ENCODE measurements at places on chromosomes 2 and 18.

- no peak for DNase-seq
These were observed 1.5 kb downstream of the SLC39A10 start for GRCh38 chr2:195658541-195658890.

DNA sequence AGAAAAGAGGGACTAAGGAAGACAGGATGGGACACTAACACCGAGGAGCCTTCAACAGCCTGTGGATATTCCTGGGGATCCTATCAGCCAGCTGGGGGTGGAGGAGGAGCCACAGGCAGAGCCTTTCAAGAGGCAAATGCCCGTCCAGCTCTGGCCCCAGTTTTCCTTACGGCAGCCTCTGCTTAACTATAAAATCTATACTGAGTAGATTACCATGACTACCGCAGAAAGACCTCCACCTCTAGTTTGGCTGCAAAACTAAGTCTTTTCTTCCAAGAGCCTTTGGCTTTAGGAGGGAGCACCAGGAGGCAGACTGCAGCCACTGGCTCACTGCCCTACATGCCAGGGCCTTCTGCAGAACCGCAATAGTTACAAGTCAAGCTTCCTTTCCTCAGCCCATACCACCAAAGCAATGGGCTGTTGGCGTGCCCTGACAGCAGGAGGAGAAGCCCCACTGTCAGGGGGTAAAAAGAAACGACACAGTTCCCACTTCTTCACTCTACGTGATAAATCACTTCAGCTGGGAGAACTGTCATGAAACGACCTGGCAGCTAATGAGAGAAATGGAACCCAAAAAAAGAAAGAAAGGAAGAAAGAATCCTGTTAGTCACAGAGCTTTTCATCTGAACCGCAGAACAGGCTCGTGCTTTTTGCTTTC, 25.1 kb upstream of the CREB1 start:
- DNase-seq = no peak

DNA sequence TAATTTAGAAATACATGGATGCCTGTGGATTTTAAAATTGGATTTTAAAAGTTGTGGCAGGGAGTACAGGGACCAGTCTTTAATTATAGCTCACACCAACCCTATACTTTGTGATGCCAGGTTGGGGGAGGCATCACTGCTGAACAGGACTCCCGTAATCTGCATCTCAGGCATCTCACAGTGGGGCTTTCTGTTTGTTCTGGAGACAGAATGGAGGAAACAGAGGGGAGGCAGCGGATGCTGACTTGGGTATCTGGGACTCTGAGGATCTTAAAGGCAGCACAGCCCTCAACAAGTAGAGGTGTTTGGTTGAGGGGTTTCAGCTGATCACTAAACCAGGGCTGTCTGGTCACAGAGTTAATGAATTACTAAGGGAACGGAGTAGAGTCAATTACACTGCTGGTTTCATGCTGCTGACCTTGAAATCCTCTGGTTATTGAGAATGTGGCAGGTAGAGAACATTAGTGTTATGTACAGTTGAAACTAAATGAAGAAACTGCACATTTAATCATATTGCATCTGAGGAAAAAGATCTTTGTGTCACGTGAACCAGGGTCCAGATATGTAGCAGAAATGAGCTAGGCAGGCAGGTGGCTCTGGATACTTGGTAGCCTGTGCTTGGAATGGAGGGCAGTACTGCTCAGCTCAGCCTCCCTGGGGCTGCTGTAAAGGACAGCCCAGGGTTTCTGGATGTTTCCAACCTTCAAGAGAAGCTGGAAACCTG, 40.3 kb downstream of the FHOD3 start:
- no peak for DNase-seq

- no peak for DNase-seq
These were observed 35.3 kb downstream of the CPS1 start for GRCh38 chr2:210591663-210592062.

DNA sequence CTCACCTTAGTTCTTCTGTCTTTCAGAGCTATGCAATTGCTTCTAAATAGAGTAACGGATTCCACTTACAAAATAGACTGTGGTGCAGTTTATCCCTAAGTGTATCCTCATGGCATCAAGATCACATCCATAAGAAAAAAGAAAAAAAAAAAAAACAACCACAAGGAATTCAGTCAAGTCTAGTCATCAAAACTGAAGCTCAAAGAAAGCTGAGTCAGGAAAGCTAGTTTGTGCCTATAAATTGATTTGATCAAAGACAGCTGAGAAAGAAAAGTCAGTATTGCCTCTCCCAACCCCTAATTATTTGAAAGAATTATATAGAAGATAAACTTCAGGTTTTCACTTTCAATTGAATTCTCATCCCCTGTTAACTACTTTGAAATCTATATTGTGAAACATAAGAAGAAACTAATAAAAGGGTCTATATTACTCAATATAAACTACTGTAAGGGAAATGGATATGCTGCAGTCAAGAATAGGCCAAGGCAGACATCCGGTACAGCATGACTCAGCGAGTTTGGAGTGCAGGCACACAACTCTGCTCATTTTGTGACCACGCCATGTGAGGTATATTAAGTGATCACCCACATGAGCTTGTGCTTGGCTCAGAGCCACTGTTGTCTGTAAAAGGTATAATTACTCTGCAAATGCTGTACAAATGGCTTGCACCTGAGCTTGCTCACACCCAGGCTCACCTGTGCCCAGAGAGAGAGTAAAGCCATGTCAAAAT, 568.1 kb upstream of the CRIM1 start:
- DNase-seq = no peak

DNA sequence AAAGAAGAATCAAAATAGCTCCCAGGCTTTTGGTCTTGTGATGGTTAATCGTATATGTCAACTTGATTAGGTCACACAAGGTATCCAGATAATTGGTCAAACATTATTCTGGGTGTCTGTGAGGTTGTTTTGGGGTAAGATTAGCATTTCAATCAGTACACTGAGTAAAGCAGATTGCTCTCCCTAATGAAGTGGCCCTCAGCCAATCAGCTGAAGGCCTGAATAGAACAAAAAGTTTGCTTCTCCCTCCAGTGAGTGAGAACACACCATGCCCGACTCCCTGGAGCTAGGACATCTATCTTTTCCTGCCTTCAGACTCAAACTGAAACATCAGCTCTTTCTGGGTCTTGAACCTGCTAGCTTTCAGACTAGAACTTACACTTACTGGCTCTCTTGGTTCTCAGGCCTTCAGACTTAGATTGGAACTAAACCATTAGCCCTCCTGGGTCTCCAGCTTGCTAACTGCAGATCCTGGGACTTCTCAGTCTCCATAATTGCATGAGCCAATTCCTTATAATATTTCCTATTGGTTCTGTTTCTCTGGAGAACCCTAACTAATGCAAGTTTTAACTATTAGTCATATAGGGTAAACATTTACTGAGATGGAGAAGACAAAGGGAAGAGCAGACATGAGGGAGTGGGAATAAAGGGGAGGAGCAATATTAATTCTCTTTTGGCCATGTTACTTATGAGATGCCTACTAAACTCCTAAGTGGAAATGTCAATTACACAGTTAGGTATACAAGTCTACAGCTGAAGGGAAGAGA, 25.5 kb downstream of the LNPK start:
- DNase-seq = no peak

DNA sequence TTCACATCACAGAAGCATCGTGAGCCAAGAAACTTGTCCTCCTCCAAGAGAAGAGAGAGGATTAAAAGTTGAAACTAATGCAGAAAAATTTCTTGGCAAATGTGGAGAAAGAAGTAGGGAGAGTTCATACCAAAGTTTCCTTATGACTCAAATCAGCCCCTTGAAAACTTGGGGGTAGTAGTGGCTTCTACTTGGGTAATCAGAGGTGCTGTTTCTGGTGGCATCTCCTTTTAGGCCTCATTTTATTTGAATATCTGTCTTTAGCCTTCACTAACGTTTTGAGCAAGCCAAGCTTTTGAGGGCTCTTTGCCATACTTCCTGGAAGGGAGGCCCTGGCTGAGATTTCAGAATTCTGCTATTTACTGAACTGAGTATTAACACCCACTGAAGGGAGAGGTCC, 515.3 kb upstream of the MEX3C start:
- DNase-seq = no peak

- no peak for DNase-seq
These were observed 233.4 kb upstream of the COPS8 start for GRCh38 chr2:236852100-236852976.

DNA sequence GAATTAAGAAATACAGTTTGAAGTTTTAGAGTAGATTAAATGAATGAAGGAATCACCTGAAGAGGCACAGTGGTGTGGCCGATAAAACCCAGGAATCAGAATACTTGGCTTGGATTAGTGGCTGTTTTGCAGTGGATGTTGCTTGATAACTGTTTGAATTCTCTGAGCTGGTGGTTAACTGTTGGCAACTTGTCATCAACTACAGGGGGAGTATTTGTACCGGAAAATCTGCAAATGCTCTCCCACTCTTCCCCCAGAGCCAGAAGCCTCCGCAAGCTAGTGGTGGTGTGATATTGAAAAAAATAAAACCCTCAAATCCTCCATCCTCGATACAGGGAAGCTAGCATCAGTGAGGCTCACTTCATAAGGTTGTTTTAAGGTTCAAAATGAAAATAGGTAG, 326.7 kb downstream of the DPP10 start:
- no peak for DNase-seq

DNA sequence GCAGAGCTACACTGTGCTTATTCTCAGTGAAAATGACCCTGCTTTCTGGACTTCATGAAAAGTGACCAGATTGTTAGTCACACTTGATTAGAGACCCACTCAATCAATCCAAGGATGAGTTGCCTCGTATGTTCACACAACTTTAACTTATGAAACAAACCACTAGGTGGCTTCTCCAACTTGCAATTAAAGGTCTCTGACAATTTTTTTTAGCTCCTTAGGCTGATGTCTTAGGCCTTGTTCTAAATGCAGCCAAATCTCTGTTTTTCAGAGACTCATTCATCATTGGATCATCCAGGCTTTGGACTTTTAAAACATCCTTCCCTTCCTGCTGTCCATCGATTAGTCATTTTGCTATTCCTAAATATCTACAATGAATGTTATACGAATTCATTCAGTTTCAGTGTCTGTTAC, 63.4 kb downstream of the MREG start:
- DNase-seq = no peak

DNA sequence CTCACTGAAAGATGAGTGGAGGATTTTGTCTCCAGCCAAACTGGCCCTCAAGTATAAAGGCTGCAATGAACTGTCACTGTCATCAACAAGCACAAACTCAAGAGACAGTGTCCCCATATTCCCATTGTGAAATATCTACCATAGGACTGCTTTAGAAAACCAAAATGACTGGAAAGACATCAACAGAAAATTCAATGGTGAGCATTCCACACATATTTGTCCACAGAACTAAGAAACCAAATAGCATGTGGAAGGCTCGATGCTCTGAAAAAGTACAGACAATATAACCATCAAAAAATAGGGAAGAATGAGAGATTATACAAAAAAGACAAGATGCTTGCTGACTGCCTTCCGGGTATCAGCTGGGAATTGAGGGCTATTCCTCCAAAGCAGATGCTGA, 37.6 kb downstream of the TGFBRAP1 start:
- DNase-seq = no peak

DNA sequence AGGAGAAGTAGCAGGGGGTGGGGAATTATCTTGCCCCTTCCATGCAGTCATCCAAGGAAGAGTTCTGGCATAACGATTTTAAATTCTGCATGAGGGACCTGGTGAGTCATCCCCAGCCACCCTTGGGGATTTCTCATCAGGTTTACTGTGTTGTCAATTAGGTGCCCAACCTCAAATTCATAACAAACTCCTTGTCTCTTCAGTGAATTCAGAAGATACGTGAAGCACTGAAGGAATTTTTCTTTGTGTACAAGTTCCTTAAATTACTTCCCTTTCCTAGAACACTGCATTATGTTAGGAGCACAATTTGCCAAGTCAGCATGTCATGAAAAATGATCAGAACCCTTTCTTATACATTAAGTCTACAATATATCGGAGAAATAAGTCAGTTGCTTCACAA, 70.8 kb upstream of the NOSTRIN start:
- DNase-seq = no peak

DNA sequence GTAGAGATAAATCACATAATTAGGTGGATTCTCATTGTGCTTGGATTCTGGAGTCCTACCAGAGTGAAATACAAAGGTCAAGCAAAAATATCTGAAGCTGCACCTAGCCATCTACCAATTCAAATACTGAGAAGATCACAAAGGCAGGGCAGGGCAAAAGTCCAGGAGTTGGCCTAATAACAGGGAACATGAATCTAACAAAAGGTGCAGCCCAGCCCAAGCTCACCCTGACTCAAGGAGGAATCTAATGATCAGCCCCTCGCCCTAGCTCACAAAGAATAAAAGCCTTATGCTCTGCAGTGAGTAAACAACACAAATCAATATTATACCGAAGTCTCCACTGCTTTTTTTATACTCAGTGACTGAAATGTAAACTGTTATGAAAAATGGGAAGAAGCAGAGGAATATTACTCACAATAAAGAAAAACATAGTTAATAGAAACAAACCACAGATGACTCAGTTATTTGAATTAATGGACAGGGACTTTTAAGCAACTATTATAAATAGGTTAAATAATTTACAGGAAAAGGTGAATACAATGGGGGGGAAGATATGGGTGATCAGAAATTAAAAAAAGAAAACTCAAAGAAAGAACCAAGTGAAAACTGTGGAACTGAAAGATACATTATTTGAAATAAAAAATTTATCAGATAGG, 49.5 kb downstream of the ANTXR1 start:
- DNase-seq = no peak

DNA sequence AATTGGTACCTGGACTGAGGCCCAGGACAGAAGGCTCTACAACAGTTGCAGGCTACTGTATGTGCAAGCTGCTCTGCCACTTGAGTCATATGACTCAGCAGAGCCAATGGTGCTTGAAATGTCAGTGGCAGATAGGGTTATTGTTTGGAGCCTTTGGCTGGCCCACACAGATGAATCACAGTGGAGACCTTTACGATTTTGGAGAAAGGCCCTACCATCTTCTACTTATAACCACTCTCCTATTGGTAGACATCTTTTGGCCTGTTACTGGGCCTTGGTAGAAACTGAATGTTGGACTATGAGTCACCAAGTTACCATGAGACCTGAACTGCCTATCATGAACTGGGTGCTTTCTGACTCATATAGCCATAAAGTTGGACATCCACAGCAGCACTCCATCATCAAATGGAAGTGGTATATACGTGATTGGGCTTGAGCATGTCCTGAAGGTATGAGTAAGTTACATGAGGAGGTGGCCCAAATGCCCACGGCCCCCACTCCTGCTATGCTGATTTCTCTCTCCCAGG, 88.9 kb upstream of the NRXN1 start:
- no peak for DNase-seq

GRCh38 chr2:54632733-54633692, 90.4 kb upstream of the EML6 start:
- DNase-seq = no peak

- no peak for DNase-seq
These were observed 280.2 kb downstream of the CTNNA2 start for GRCh38 chr2:79793006-79793405.

- DNase-seq = no peak
These were observed 83.4 kb downstream of the SLC25A12 start for GRCh38 chr2:171810422-171811244.

GRCh38 chr18:61348230-61348629, 15.0 kb downstream of the CDH20 start:
- DNase-seq = no peak
